GM23248 (cell line): ENCODE measurements at places on chromosomes 2 and 18.

GRCh38 chr2:43486603-43487002 lies 109.2 kb downstream of the THADA start:
- H3K4me1 ChIP-seq: peaks cover 19% of the 10 kb centered on the region
- no peak overlapping the region for H3K4me3 ChIP-seq
- H3K27ac ChIP-seq: no peak overlapping the region
- no peaks in the 10 kb centered on the region for H3K27me3 ChIP-seq

DNA sequence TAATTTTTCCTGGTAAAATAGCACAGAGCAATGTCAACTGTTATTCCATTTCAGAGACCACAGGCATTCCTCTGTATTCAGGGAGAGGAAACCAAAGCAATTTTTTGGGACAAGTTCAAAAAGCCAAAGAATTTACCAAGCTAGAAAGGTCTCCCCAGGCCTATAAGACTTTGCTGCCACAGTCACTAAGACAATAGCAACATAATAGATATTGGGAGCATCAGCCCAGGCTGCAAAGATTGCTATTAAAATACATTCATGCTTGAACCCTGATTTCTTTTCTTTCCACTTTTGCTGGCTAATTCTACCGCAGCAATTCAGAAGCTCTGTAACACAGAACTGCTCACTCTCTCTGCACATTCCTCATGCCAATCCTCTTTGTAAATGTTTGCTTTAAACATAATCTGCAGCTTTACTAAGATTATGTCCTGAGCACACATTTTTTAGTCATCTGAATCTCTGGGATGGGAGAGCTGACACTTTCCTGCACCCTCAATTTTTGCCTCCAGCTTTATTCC lies 76.3 kb downstream of the CLHC1 start:
- peak; percentile 84 for DNase-seq
- H3K36me3 ChIP-seq: no peaks in the 10 kb centered on the region
- H3K27ac ChIP-seq: peak overlapping the region; percentile 63
- peaks cover 62% of the 10 kb centered on the region for H3K4me1 ChIP-seq
- peak overlapping the region; percentile 40 for H3K4me3 ChIP-seq

- no peak overlapping the region for H3K4me3 ChIP-seq
- H3K4me1 ChIP-seq: no peaks in the 10 kb centered on the region
- peaks cover 5% of the 10 kb centered on the region; the same call in 1 of the 2 replicates for H3K27me3 ChIP-seq
- H3K27ac ChIP-seq: no peak overlapping the region
- H3K36me3 ChIP-seq: no peaks in the 10 kb centered on the region
Measured at GRCh38 chr2:162833345-162833744, 5.2 kb downstream of the KCNH7 start.

- H3K27ac ChIP-seq: no peak overlapping the region
- H3K4me1 ChIP-seq: no peaks in the 10 kb centered on the region
- no peaks in the 10 kb centered on the region for H3K36me3 ChIP-seq
- no peak for DNase-seq
- no peak overlapping the region for H3K4me3 ChIP-seq
Measured at GRCh38 chr18:14922031-14922430, 174.1 kb downstream of the ANKRD30B start.

DNA sequence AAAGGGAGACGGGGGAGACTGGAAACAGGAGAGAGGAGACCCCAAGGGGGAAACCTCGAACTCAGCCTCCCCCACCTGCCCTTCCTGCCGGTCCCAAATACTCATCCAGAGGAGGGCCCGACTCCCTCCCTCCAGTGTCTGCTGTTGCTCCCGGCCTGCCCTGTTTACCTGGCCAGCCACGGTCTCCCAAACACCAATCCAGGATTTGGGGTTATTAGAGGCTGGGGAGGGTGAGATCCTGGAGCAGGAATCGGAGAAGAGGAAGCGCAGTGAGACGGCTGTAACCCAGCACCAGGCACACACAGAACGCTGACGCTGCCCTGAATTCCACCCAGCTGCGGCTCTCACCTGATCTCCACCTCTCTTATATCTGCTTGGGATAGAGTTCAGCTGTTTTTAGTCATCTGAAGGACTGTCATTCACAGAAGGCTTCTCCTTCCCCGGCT lies 213.0 kb downstream of the TNS1 start:
- H3K27me3 ChIP-seq: no peaks in the 10 kb centered on the region
- H3K4me1 ChIP-seq: peaks cover 17% of the 10 kb centered on the region
- no peak overlapping the region for H3K4me3 ChIP-seq
- DNase-seq: no peak
- H3K36me3 ChIP-seq: no peaks in the 10 kb centered on the region; the same call in 1 of the 2 replicates

DNA sequence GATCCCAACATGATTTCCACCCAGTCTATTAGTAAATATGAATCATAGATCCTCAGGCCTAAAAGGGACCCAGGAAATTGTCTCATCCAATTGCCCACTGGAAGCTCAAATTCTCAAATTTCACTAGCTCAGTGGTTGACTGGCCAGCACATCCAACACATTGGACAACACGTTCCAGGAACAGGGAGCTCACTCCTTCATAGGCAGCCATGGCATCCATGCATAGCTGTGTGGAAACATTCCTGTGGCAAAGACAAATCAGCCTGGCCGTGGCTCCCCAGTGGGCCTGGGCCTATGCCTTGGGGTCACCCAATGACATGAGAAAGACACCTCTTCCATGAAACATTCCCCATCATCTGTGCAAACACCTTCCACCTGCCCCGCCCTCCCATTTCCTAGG lies 261.1 kb downstream of the ANAPC1 start:
- no peaks in the 10 kb centered on the region for H3K27me3 ChIP-seq
- peak; percentile 58 for DNase-seq
- peak overlapping the region; percentile 3; the same call in 1 of the 2 replicates for H3K27ac ChIP-seq
- H3K36me3 ChIP-seq: no peaks in the 10 kb centered on the region

DNA sequence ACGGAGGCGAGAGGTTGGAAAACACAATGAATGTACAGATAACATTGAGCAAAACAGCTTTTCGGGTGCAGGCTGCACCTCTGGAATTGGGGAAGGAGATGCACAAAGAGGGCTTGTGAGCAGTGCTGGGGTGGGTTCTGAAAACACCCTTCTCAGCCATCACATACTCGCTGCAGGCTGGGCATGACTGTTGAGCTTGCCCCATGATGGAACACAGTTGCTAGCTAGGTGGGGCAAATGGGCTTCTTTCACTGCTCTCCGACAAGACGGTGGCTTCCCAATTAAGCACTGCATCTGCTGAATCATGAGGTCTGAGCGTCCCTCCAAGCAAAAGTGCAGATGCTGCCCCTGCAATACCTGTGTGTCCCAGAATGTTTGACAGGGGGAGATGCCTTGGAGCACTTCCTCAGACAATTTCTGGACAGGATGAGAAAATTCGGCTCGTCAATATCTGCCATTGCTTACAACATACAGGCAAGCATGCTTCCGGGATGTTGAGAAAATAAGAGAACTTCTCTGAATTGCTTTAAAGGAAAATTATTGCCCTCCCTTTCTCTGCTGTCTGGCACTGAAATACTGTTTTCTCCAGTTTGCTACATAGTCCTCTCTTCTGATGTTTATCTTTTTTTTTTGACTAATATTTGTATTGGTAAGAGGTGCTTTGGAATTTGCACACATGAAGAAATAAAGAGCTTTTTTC lies 77.3 kb upstream of the SH3BP4 start:
- no peak for DNase-seq
- no peak overlapping the region for H3K27ac ChIP-seq
- no peaks in the 10 kb centered on the region; the same call in 1 of the 2 replicates for H3K27me3 ChIP-seq
- no peak overlapping the region for H3K4me3 ChIP-seq
- no peaks in the 10 kb centered on the region for H3K36me3 ChIP-seq

GRCh38 chr2:73243884-73244570 lies 9.9 kb downstream of the CCT7 start:
- peaks cover 24% of the 10 kb centered on the region for H3K4me1 ChIP-seq
- H3K36me3 ChIP-seq: peaks cover 71% of the 10 kb centered on the region
- no peak overlapping the region for H3K4me3 ChIP-seq
- DNase-seq: peak; percentile 70
- peak overlapping the region; percentile 3; the same call in 1 of the 2 replicates for H3K27ac ChIP-seq

- no peaks in the 10 kb centered on the region for H3K36me3 ChIP-seq
- peaks cover 46% of the 10 kb centered on the region for H3K4me1 ChIP-seq
- peak; percentile 38 for DNase-seq
Measured at GRCh38 chr2:152504618-152505017, 169.6 kb downstream of the FMNL2 start.

GRCh38 chr18:59881728-59882656 lies 17.8 kb upstream of the PMAIP1 start:
- H3K27me3 ChIP-seq: no peaks in the 10 kb centered on the region
- peak overlapping the region; percentile 18; the same call in 1 of the 2 replicates for H3K4me3 ChIP-seq
- no peaks in the 10 kb centered on the region for H3K36me3 ChIP-seq
- peak overlapping the region; percentile 64 for H3K27ac ChIP-seq
- DNase-seq: peak; percentile 60
- H3K4me1 ChIP-seq: peaks cover 27% of the 10 kb centered on the region

- H3K4me1 ChIP-seq: peaks cover 38% of the 10 kb centered on the region
- no peak overlapping the region for H3K4me3 ChIP-seq
- H3K27me3 ChIP-seq: no peaks in the 10 kb centered on the region
- peak; percentile 39 for DNase-seq
Measured at GRCh38 chr18:8813611-8814010, 108.3 kb downstream of the MTCL1 start.

DNA sequence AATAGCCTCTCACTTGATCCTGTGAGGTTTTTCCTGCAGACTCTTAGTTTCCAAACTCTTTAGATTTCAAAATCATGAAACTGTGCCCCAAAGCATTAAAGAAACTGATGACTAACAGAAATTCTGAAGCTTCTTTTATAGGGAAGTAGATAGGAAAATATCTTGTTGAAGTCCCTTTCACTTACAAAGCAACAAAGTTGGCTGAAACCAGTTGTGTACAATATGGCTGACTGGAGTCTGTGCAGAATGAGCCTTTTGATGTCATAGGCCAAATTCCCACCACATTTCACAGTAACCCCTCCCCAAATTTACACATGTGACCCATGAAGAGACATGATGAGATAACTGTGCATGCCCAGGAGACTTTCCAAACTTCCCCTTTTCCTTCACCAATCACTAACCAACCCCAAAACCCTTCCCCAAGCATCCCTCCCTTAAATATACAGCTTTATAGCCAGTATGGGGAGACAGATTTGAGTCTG lies 61.7 kb upstream of the NCK2 start:
- no peak overlapping the region for H3K27ac ChIP-seq
- no peak for DNase-seq
- no peak overlapping the region for H3K4me3 ChIP-seq
- no peaks in the 10 kb centered on the region for H3K36me3 ChIP-seq
- peaks cover 11% of the 10 kb centered on the region for H3K27me3 ChIP-seq
- H3K4me1 ChIP-seq: no peaks in the 10 kb centered on the region

DNA sequence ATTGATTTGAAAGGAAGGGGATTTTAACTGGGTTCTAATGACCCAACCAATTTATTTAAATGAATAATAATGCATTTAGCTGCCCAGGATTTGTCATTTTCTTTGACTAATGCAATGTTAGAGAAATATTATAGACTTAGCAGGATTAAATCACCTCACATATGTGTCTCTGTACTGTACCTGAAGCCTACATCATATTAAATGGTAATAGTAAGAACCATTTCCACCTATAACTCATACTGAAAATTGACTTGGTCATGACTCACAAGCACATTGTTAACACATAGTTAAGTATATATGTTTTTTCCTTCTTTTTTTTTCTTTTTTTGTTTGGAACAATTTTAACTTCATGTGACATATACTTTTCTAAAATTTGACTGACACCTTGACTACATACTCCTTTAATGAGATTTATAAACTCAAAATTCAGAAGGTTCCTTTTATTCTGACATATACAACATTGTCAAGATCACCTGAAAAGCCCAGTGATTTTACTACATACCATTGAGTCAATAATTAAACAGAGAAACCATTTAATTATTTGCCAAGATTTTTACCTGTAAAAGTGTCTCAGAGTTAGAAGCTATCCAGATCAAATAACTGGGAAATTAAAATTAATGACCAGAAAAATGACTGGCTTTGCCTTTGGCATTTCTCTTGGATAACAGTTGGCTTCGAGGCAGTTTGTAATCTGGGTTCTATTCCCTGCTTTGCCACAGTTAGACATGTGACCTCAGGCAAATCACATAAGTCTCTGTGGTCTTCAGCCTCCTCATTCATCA lies 58.8 kb upstream of the CDC42EP3 start:
- H3K36me3 ChIP-seq: no peaks in the 10 kb centered on the region
- H3K27ac ChIP-seq: no peak overlapping the region
- no peak overlapping the region for H3K4me3 ChIP-seq
- H3K4me1 ChIP-seq: peaks cover 17% of the 10 kb centered on the region
- no peak for DNase-seq

DNA sequence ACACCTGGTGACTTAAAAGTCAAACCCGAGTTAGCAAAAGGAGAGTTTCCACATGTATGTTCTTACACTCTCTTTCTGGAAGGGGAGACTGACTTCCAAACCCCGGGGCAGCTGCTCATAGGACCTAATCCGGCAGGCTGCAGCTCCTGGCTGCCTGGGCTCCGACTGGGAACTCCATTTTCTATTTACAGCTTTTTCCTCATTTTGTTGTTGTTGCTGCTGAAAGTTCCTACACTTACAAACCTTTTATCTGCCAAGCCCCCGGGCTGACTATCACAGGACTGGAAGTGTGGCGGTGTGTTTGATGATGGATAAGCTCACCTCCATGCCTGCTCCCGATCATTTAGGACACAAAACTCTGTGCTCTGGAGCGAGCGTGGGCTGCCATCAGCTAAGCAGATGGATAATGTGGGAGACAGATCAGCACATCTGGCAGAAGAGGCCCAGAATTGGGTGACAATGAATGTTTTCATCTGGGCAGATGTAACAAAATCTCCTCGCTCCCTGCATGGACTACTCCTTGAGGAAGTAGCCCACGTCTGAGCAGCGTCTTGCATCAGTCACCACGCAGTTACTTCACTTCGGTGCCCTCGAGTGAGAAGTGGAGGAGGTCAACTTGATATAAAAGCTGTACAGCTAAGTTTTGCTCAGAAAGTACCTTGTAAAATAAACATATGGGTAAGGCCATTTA lies 114.4 kb upstream of the COPS8 start:
- H3K27me3 ChIP-seq: no peaks in the 10 kb centered on the region
- H3K27ac ChIP-seq: no peak overlapping the region
- H3K36me3 ChIP-seq: no peaks in the 10 kb centered on the region
- DNase-seq: peak; percentile 44

DNA sequence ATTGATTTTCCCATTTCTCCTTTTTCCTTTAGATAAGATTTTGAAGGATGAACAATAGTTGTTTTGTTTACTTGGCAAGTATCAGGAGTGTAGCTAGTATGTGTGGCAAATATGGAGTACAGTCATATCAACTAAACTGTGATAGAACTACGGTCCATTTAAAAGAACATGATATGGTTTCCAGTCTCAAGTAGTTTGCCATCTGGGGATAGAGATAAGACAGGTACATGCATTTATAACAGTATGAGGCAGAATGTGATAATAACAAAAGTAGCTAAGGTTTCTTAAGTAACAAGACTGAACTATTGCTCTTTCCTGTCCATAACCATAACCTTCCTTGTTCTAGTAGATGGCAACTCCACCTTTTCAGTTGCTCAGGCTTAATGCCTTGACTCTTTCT lies 75.6 kb upstream of the TACR1 start:
- H3K27ac ChIP-seq: no peak overlapping the region
- H3K4me3 ChIP-seq: no peak overlapping the region
- peaks cover 24% of the 10 kb centered on the region for H3K4me1 ChIP-seq
- H3K36me3 ChIP-seq: no peaks in the 10 kb centered on the region

- no peaks in the 10 kb centered on the region for H3K27me3 ChIP-seq
- peaks cover 13% of the 10 kb centered on the region for H3K4me1 ChIP-seq
- H3K4me3 ChIP-seq: no peak overlapping the region
Measured at GRCh38 chr2:241180495-241180894, 8.0 kb upstream of the ANO7 start.

GRCh38 chr2:227724394-227725039 lies at the start of gene SCYGR6:
Gene SCYGR6, minus strand, starts transcription at chr2:227724757. Its CDS starts 0 bp downstream, at chr2:227724757.
- H3K4me1 ChIP-seq: no peaks in the 10 kb centered on the region
- H3K27me3 ChIP-seq: peaks cover 7% of the 10 kb centered on the region
- no peak within 1 kb of the TSS for H3K4me3 ChIP-seq
- no peak within 1 kb of the TSS for H3K27ac ChIP-seq
- no peak for DNase-seq
